ENCODE measurements at places on chromosomes 5 and 9. TPM values are rescaled to one million over a fixed set of nuclear protein-coding genes. Genes with fewer than 3 reads are reported as not detected.

TNC gene
- 16.1 TPM for total RNA-seq

TMC1 gene
- total RNA-seq: not detected

SARDH gene
- total RNA-seq: 6.8 TPM

CCDC152 gene
- not detected for total RNA-seq

NEUROG1 gene
- total RNA-seq: 3.7 TPM

LHFPL2 gene
- total RNA-seq: 17.9 TPM

CCDC187 gene
- total RNA-seq: 0.70 TPM

Measured in type B pancreatic cell (in vitro differentiated cells).